ENCODE measurements at places on chromosomes 16 and 17. TPM values are rescaled to one million over a fixed set of nuclear protein-coding genes. Genes with fewer than 3 reads are reported as not detected.

- no peak for DNase-seq
Observed at GRCh38 chr17:64413513-64413912, 22.9 kb upstream of the PECAM1 start.

Gene SLC16A3
- 170 TPM for total RNA-seq

- no peak for DNase-seq
Observed at GRCh38 chr17:72489272-72489641, 368.4 kb downstream of the SOX9 start.

GRCh38 chr16:83136419-83136818 is 509.6 kb downstream of the CDH13 start:
- no peak for DNase-seq

DNA sequence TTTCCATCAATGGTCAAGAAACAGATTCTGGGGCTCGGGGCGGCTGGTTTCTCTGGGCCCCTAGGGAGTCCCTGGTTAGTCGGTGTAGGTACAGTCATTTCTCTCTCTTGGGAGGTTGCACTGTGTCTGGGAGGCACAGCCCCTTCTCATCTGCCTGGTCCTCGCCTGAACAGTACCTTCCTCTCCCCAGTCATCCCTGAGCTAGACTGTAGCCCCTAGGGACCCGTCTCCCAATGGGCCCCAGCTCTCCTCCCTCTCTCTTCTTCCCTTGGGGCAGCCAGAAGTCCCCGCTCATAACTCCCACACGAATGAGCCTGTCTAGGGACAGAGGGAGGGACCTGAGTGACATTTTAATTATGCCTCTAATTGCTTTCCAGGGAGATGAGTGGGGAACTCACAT is 20.2 kb upstream of the CPSF4L start:
- DNase-seq, result no peak

Gene SLC13A2
- not detected for total RNA-seq

DNA sequence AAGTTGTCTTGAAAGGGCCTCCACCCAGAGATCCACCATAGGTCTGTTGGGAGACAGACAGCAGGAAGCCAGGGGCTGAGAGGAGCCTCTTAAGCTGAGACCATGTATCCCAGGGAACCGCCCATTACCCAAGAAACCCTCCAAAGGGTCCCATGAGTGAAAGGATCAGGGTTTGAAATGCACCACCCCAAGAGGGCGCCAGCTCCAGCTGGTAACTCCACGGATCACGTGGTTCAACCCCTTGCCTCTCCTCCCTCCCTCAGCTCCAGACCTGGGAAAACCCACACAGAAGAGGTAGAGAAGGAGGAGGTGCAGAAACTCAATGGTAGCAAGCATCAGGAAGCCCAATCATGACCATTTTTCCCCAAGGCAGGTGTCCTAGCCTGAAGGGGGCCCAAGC is 148.7 kb downstream of the AIPL1 start:
- DNase-seq, result no peak

All from glomerular endothelial cell (primary cell).